ENCODE measurements at places on chromosomes 7 and 10.

DNA sequence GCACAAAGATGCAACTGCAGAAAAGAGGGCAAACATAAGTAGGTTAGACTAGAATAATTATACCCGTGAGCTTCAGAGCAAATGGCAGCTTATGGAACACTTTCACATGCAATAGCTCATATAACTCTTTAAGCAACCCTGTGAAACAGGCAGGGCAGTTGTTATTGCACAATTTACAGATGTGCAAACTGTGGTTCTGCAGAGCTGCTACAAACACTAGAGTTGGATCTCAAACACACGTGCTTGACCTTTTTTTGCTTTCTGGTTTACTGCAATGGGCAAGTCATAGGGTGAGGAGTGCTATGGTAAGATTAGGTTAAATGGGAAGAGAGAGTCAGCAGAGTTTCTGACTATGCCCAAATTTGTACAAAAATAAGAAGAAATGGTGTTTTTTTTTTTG lies 610.8 kb downstream of the GATA3 start:
- no peak for DNase-seq

GRCh38 chr7:50733552-50733951 lies 49.1 kb downstream of the GRB10 start:
- DNase-seq, result no peak

DNA sequence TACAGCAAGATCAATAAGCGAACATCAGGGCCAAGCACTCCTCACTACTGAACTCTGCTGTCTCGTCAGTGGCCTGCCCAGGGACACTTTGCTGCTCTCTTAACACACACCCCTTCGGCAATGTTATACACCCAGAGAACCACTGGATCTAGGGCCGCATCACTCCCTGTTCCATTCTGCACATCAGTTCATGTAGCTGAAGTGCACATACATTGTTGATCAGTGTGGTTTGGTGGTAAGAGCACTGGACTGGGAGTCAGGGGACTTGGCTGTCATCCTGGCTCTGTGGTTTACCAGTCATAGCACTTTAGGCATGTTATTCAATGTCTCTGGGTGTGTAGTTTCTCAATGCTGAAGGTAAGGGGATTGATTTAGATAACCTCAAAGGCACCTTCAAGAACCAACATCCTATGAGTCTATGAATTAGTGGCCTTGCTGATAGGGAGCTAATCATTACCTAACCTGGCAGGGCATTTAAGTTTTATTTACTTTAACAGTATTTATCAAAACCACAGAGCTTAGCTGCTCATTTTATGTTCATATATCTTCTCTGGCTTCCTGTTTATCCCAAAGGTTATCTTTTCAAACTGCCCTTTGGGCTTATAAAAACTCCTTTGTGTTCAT lies 24.8 kb downstream of the DUSP5 start:
- DNase-seq, result no peak

DNA sequence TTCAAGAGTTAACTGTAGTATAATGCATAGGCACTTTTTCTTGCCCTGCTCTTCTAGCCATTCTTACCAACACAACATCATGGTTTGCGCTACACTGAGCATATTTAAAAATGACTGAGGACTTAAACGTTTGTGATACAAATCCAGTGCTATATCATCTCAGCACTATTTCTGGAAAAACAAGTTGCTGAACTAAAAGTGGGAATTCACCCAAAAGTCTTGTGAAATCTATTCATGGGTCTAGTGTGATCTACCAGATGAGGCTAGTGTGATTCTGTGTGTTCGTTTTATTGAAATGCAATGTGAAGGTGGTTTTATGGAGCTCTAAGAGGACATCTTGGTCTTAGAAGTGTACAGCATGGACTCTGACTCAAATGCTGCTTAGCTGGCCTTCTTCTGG lies 584.6 kb upstream of the POM121L12 start:
- DNase-seq, result no peak

DNA sequence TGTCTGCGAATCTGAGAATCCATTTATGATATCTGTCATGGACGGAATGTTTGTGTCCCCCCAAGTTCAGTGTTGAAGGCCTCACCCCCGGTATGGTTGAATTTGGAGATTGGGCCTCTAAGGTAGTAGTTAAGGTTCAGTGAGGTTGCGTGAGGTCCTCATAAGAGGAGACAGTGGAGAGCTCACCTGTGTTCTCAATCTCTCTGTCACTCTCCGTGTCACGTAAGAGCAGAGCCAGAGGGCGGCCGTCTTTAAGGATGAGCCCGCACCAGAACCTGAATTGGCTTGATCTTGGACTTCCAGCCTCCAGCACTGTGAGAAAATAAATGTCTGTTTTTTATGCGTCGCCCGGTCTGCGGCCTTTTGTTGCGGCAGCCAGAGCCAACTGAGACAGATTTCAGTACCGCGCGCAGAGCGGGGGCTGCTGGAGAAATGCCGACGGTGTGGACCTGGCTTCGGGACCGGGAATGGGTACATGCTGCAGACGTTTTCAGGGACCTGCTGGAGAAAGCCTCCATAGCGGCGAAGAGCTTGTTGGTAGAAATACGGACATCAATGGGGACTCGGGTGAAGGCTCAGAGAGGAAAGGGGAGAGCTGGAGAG lies 40.2 kb downstream of the WDR37 start:
- no peak for DNase-seq

GRCh38 chr10:24465891-24466818 lies 257.2 kb downstream of the KIAA1217 start:
- DNase-seq, result peak; percentile 26

DNA sequence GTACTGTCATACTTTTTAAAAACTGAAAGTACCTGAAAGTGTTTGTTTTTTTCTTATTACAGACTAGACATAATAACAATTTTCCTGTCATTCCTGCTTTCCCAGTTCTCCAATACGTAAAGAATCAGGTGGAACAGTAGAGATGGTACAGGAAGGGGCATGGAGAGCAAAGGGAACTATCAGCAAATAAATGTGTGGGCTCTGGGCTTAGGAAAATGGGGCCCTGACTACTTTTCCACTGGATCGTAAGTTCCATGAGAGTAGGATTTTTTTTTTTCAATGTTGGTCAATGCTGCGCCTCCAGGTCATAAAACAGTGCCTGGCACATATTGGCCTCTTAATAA lies 15.2 kb upstream of the FAS start:
- no peak for DNase-seq

DNA sequence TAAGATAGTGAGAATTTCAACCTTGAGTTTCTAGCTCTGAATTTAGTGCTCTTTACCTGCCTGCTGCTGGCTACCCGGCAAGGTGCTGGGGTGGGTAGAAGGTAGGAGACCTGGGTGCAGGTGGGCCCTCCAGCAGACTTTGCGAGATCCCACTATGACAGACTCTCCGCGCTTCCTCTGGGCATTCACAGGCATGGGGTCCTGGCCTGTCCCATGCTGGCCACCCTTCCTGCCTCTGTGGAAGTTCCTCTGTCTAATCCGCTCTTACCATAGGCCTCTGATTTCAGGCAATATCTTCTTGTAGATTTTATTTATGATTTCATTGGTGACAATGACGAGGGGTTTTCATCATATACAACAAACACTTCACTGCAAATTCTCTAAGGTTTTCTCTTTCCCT lies 1.2 kb upstream of the WDFY4 start:
- DNase-seq, result no peak

All from stimulated activated CD8-positive, alpha-beta memory T cell treated with anti-CD3 and anti-CD28 coated beads, Interleukin-7, amount 100 ng/mL, for 48 hours (primary cell).